ENCODE measurements at places on chromosomes 6 and 20.

GRCh38 chr20:18728870-18729224 lies 84.7 kb upstream of the SCP2D1 start:
- DNase-seq = no peak

- no peak for DNase-seq
Observed at GRCh38 chr6:152632121-152632782, 4.9 kb downstream of the SYNE1 start.

DNA sequence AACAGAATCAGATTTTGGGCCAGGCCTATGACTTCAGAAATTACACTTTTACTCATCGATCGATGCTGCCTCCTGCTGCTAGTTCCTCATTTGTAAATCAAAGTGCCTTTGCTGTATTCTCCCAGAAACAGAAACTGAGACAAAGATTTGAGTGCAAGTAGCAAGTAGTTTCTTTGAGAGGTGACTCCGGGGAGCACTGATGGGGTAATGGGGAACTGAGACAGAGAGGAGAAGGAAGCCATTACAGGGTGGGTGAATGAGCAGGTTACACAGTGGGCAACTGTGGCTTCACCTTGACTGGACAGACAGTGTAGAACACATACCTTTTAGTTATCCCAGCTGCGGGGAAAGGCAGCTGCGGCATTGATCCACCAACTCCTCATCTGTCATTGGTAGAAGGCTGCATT lies 9.7 kb upstream of the CD40 start:
- DNase-seq = no peak

GRCh38 chr20:19779634-19780033 lies 21.6 kb downstream of the RIN2 start:
- no peak for DNase-seq

GRCh38 chr6:145643760-145644159 lies 91.6 kb downstream of the EPM2A start:
- DNase-seq = no peak

- DNase-seq = no peak
Observed at GRCh38 chr6:132316970-132317369, 84.3 kb downstream of the MOXD1 start.

GRCh38 chr6:169881398-169881797 lies 130.0 kb downstream of the ERMARD start:
- no peak for DNase-seq

DNA sequence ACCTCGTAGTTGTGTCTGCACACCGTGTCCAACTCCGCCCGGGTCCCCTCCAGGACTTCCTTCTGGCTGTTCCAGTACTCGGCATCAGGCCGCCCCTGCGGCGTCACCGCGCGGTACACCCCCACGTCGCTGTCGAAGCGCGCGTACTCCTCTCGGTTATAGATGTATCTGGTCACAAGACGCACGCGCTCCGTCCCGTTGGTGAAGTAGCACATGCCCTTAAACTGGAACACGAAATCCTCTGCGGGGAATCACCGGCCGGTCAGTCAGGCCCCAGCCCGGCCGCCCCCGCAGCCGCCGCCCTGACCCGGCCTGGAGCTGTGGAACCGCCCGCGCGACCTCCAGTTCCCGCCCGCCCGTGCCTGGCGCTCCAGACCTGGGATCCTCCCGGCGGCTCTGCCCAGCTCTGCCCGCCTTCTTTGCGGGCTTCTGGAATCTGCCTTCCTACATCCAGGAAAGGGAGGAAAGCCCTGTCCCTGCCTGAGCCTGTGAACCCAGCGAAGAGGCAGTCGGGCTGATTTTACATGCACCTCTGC lies 1.6 kb downstream of the HLA-DQB1 start:
- peak; percentile 25 for DNase-seq

DNA sequence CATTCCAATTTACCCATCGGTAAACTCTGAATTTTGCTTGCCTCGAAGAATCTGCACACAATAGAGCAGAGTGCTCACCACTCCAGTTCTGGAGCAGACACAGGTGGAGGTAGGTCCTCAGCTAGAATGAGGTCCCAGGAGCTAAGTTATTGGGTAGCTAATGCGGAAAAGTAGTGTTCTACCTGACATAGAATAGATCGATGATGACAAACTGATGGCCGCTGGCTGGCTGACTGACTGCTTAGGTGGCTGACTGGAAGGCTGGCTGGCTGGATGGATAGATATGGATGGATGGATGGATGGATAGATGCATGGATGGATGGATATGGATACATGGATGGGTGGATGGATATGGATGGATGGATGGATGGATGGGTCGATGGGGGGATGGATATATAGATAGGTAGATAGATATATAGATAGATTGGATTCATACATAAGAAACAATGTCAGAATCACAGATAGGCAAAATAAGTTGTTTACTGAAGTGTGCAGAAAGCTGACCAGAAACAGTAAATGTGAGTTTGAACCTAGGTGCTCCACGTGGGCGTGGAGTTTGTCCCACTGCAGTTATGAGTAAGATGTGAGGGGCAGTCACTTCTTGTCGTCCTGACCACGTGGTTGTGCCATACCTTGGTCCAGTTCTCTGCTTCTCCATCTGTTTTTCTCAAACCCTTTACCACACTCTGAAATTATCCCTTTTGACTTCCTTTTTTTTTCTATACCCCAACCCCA lies 62.1 kb downstream of the TBXT start:
- DNase-seq = no peak

GRCh38 chr6:3517350-3517749 lies 60.5 kb upstream of the SLC22A23 start:
- no peak for DNase-seq

GRCh38 chr20:19433371-19434350 lies 221.2 kb downstream of the SLC24A3 start:
- no peak for DNase-seq

DNA sequence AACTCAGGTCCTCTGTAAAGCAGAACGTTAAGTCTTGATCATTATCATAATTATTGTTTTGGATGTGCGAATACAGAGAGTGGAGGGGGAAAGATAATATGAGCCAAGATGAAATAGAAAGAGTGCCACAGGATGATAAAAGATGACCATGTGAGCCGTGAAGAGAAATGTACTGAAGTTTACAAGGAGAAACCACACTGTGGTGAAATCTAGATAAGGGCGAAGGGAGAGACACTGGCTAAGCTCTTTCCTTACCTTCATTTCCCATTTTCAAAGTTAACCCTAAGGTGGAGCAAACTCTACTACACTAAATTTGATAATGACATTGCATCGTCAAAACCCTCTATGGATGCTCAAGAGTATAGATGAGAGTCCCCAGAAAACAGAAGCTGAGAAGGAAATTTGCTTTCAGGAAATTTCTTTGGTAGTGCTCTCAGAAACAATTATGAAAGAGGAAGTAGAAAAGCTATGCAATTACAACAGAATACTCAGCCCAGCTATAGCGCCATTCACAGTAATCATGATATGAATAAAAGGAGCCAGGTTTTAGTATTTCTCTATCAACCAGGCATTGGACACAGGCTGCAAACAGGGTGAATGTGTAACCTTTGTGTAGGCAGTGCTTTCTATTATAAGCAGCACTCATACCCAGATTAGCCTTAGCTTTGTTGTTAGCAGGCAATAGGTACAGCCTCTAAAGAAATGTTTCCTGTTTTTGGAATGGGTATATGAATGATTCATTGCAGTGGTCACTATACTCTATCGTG lies 1080.7 kb downstream of the GRIK2 start:
- no peak for DNase-seq

DNA sequence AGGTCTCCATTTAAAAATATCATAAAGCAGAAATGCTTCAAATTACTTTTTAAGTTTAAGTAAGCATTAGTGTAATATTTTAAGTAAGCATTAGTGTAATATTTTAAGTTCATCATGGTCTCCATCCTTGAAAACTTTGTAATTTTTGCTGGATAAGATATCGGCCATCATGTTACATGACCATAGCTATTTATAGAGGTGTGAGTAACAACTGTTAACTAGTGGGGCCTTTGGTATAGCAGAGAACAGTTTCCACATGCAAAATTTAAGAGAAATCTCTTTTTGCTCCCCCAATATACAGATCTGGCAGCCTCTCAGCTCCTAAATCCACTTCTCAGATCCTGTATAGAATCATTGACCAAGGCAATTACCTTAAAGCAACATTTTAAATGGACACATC lies 468 bp downstream of the TRDN start:
- DNase-seq = no peak

GRCh38 chr20:18541741-18542140 lies 25.5 kb upstream of the SMIM26 start:
- no peak for DNase-seq

- no peak for DNase-seq
Observed at GRCh38 chr6:26243752-26244151, 121.2 kb upstream of the BTN3A2 start.

DNA sequence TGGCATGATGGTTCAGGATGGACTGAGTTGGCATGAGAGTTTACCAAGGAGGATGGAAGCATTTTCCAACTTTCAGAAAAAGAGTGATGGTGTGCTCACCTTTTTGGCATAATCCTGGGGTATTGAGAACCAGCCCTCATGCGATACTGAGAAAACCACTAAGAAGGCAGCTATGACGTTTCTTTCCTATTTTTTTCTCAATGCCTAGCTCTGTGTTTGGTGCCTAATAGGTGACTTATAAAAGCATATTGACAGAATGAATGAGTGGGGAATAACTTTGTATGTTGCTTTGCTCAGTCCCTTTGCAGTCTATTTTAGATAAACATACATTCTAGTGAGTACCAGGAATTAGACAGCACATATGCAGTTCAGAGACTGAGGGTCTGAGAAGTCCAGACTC lies 816.3 kb downstream of the DHX35 start:
- no peak for DNase-seq

GRCh38 chr6:154800338-154800737 lies 67.1 kb downstream of the SCAF8 start:
- no peak for DNase-seq

GRCh38 chr6:27679964-27680694 lies 207.2 kb upstream of the ZNF184 start:
- DNase-seq = no peak

DNA sequence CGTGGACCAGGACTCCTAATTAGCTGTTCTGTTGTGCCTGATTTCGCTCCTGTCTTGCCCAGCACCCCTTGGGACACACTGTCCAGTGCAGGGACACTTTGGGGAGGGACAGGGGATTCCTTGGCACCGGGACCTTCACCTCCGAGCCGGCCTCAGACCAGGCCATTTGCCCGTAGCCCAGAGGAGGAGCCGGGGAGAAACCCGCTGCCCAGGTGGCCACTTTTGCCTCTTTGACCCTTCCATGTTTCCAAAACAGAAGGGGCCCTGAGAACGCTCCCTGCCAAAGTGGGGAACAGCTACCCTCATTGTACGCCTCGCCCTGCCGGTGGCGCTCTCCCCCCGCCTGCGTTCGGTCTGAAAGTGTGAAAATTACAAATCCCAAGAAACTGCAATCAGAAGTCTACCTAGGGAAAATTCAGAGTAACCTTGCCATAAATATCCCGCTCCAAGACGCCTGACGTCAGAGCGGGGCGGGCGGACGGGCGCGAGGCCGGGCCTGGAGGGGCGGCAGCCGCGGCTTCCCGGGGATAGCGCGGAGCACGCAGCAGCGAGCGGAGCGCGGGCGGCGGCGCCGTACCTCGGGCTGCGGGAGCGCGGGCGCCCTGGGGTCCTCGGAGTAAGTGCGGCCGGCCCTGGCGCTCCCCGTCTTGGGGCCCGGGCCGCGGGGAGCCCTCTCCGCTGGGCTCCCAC lies at the start of gene DAAM2:
DAAM2 (plus strand) TSS at position 527 of the 690 bp plus-strand sequence. CDS start 63,927 bp downstream, outside the sequence.
- DNase-seq = no peak
